ENCODE measurements at places on chromosomes 1 and 21.

DNA sequence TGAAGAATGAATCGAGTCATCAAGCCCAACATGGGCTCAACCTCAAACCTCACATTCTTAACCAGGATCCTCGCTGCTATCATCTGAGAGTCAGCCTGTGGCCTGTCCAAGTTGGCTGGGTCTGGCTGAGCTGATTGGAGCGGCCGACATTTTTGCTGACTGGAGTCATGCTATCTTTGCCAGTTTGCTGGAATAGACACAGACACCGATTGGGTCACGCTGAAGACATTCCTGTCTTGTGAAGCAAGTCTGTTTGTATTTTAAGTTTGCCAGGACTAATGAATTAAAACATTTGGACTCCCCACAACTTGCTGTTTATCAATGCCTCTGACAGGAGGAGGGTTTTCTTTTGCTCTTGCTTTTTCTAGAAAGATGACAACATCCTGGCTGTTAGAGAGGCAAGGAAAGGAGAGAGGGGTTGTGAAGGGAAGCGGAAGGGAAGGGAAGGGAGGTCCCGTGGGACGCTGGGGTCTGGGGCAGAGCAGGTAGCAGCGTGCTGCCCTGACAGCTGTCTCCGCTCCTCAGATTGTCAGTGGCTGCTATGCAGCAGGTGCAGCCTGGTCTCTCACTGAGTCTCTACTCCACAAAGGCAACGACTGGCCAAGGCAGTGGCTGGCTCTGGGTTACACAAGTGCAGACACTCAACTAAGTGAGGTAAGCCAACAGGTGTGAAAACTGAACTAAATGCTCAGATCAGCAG lies at the start of gene MAP3K7CL:
Gene MAP3K7CL (plus strand): TSS at position 375 of the 700 bp plus-strand sequence. CDS start 2,701 bp downstream, outside the sequence.
- H3K27ac ChIP-seq = peak within 1 kb of the TSS; percentile 66
- no peaks in the 10 kb centered on the region for H3K36me3 ChIP-seq
- H3K4me3 ChIP-seq = peak within 1 kb of the TSS; percentile 43
- DNase-seq = peak; percentile 67

- H3K27me3 ChIP-seq = no peaks in the 10 kb centered on the region
- no peak overlapping the region for H3K27ac ChIP-seq
- no peak overlapping the region for H3K4me3 ChIP-seq
- H3K4me1 ChIP-seq = peaks cover 8% of the 10 kb centered on the region
- no peaks in the 10 kb centered on the region for H3K36me3 ChIP-seq
These were observed 124.2 kb downstream of the MRPS6 start for GRCh38 chr21:34197561-34197960.

DNA sequence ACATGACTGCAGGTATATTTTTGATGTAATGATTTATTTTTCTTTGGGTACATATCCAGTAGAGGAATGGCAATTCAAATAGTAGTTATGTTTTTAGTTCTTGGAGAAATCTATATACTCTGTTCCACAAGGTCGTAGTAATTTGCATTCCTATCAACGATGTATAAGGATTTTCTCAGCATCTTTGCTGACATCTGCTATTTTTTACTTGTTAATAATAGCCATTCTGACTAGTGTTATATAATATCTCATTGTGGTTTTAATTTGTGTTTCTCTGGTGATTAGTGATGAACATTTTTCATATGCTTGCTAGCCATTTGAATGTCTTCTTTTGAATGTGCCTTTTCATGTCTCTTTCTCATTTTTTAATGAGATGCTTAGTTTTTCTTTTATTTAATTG lies 292.1 kb upstream of the RGS18 start:
- H3K4me3 ChIP-seq = no peak overlapping the region
- no peaks in the 10 kb centered on the region for H3K27me3 ChIP-seq
- no peak for DNase-seq

- DNase-seq = peak; percentile 55
- H3K27me3 ChIP-seq = no peaks in the 10 kb centered on the region
- peaks cover 13% of the 10 kb centered on the region for H3K4me1 ChIP-seq
- peaks cover 8% of the 10 kb centered on the region for H3K36me3 ChIP-seq
- peak within 1 kb of the TSS; percentile 80 for H3K4me3 ChIP-seq
These were observed at the start of gene NAXE for GRCh38 chr1:156591432-156592157. Gene NAXE, plus strand, starts transcription at chr1:156591776. Its CDS starts 29 bp downstream, at chr1:156591805.

- no peak overlapping the region for H3K4me3 ChIP-seq
- H3K27ac ChIP-seq = no peak overlapping the region
- peak; percentile 25 for DNase-seq
- H3K27me3 ChIP-seq = no peaks in the 10 kb centered on the region
- no peaks in the 10 kb centered on the region for H3K36me3 ChIP-seq
These were observed 9.8 kb upstream of the CSF3R start for GRCh38 chr1:36492491-36492890.

- DNase-seq = no peak
- H3K4me3 ChIP-seq = no peak overlapping the region
- no peaks in the 10 kb centered on the region for H3K27me3 ChIP-seq
These were observed 3.3 kb downstream of the SRM start for GRCh38 chr1:11056504-11056903.

DNA sequence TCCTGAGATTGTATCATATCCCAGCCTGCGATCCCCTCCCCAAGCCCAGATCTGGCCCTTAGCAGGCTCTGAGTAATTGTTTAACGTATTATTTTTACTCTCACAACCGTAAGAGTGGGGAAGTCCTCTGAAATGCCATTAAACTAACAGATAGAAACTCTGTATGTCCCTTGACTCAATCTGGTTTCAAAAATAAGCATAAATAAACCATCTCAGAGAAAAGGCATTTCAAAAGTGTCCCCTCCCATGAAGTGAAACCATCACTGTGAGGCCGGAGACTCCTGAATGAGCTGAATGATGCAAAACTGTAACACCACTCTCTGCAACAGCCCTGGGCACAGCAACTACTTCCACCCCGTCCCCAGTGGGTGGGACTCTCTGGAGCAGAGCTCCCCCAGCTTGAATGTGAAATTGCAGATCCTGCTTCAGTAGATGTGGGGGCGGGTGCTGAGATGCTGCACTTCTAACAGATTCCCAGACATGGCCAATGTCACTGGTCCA lies 104.1 kb downstream of the SYF2 start:
- no peak overlapping the region for H3K4me3 ChIP-seq
- no peaks in the 10 kb centered on the region for H3K27me3 ChIP-seq
- H3K36me3 ChIP-seq = no peaks in the 10 kb centered on the region
- DNase-seq = peak; percentile 55
- no peaks in the 10 kb centered on the region for H3K4me1 ChIP-seq

DNA sequence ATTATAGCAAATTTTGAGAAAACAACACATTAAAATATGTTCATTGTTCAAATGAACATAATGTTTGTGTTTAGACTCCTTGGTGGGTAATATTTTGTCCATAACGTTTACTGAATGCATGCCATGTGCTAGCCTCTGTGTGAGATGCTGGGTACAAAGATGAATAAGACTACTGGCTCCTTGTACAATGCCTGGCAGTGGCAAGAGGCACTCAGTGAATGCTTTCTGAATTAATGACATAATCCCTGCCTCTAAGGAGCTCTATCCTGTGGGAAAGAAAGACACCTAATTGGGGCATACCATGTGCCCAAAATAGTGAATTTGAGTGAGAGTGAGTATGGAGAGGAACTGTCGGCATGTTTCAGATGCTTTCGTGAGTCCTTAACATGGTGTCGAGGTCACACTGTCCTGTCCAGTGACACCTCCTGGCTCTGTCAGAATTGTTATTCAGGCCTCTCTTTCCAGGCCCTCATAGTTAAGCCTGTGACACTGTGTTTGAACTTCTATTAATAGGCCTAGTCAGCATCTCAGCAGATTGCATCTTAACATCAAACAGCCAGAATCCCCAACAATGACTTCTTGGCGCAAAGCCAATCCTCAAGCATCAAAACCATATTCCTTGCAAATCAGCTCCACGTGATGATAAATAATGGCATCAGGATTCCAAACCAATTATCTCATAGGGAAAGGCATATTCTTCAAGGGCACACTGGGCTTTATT lies 32.8 kb upstream of the S1PR1 start:
- no peaks in the 10 kb centered on the region for H3K27me3 ChIP-seq
- H3K4me1 ChIP-seq = no peaks in the 10 kb centered on the region
- no peak overlapping the region for H3K27ac ChIP-seq

DNA sequence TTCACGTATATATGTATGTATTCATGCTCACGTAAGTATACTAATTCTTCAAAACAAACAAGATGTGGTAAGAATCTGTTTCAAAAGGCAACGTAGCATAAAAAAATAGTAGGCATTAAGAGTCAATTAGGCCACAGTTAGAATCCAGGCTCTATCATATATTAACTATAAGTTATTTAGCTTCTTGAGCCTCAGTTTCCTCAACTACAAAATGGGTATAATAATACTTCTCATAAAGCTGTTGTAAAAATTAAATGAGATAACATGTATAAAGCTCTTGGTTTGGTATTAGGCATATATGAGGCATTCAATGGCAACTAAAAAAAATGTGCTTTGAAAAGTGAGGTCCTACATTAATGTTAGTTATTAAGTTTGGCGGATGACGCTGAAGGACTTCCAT lies 9.2 kb downstream of the B3GALNT2 start:
- no peak overlapping the region for H3K4me3 ChIP-seq
- H3K4me1 ChIP-seq = peaks cover 6% of the 10 kb centered on the region
- H3K27me3 ChIP-seq = no peaks in the 10 kb centered on the region
- no peak overlapping the region for H3K27ac ChIP-seq
- no peak for DNase-seq
- peaks cover 23% of the 10 kb centered on the region for H3K36me3 ChIP-seq

DNA sequence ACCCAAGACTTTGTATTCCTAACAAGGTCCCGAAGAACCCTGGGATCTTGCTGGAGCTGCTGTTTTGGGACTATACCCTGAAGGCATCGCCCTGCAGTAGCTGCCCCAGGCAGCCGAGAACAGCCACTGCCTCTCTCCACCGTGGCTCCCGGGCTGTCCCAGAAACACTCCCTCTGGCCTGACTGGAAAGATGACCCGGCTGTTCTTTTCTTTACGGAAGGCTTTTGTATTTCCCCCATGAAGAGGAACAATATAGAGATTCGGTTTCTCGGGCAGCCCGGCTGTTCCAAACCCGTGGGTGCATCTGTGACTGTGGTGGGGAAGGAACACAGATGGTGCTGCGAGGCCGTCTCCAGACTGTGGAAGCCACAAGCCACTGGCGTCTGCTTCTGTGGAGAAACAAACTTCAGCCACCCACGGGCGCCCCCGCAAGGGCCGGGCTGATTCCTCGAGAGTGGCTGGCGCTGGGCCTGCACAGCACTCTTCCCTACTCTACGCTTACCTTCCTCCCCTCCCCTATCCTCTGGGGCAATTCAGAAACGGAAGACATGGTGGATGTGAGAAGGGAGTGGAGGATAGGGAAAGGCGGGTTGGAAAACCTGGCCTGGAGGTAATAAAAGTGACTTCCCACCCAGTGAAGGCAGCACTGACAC lies 33.7 kb upstream of the VASH2 start:
- H3K4me3 ChIP-seq = no peak overlapping the region
- H3K27ac ChIP-seq = no peak overlapping the region
- no peaks in the 10 kb centered on the region for H3K4me1 ChIP-seq
- no peaks in the 10 kb centered on the region for H3K36me3 ChIP-seq
- DNase-seq = no peak

DNA sequence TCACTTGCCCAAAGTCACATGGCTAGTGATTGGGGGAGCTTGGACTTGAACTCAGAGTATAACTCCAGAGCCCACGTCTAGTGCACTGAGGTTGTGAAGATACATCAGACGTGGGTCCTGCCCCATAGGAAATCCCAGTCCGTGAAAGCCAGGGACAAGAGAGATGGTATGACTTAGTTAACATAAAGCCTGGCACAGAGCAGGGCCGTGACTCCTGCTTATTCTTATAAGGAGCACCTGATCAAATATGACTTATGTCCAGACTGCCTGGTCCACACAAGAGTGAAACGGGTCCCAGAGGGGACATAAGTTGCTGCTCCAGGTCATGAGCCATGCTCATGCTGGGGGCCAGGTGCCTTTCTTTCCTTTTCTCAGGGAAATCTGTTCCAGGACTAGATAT lies 166.3 kb upstream of the USP24 start:
- no peak for DNase-seq
- H3K27me3 ChIP-seq = no peaks in the 10 kb centered on the region
- H3K4me3 ChIP-seq = no peak overlapping the region
- no peak overlapping the region for H3K27ac ChIP-seq
- peaks cover 4% of the 10 kb centered on the region for H3K4me1 ChIP-seq

GRCh38 chr1:94599095-94599813 lies 57.7 kb upstream of the F3 start:
- H3K36me3 ChIP-seq = no peaks in the 10 kb centered on the region
- peak; percentile 36 for DNase-seq
- no peak overlapping the region for H3K4me3 ChIP-seq
- H3K27me3 ChIP-seq = no peaks in the 10 kb centered on the region
- H3K4me1 ChIP-seq = peaks cover 4% of the 10 kb centered on the region
- H3K27ac ChIP-seq = no peak overlapping the region

DNA sequence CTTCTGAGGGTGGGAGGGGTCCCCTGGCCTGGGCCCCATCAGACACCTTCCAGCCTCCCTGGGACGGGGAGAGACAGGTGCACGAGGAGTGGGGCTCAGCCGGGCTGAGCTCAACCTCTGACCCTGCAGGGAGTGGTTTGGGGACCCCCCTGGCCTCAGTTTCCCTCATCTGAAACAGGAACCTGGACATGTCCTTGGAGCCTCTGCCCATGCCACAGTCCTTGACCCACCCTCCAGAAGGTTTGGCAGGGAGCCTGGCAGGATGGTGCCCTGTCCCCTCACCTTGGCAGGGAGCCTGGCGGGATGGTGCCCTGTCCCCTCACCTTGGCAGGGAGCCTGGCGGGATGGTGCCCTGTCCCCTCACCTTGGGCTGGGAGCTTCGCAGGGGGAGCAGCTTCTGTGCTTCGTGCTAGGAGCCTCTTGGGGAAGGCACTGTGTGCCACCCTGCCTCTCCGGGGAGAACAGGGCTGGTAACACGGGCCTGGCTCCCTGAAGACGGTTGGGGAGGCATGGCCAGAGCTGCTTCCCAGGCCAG lies 58.3 kb downstream of the SLX9 start:
- H3K27me3 ChIP-seq = no peaks in the 10 kb centered on the region
- DNase-seq = no peak
- H3K4me1 ChIP-seq = peaks cover 93% of the 10 kb centered on the region
- H3K36me3 ChIP-seq = no peaks in the 10 kb centered on the region
- peak overlapping the region; percentile 78 for H3K27ac ChIP-seq
- no peak overlapping the region for H3K4me3 ChIP-seq

DNA sequence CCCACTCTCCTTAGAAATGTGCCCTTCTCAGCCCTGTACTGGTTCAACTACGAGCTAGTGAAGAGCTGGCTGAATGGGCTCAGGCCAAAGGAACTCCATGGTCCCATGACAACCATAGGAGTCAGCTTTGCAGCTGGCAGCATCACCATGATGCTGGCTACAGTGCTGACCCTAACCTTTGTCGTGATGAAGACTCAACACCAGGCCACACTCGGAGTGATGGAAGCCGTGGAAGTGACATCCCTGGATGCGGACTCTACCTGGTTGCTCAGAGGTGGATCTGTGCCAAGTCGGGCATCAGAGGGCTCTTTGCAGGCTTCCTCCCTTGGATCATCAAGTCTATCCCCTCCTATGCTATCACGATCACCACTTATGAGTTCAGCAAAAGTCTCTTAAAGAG lies 11.6 kb downstream of the KDM5B start:
- no peak overlapping the region for H3K4me3 ChIP-seq
- no peak for DNase-seq
- no peaks in the 10 kb centered on the region for H3K4me1 ChIP-seq
- no peaks in the 10 kb centered on the region for H3K36me3 ChIP-seq
- no peak overlapping the region for H3K27ac ChIP-seq

- no peak overlapping the region for H3K4me3 ChIP-seq
- peak; percentile 53 for DNase-seq
- no peaks in the 10 kb centered on the region for H3K36me3 ChIP-seq
- no peaks in the 10 kb centered on the region for H3K4me1 ChIP-seq
These were observed 49.1 kb downstream of the ELK4 start for GRCh38 chr1:205582471-205583291.

GRCh38 chr1:9311029-9311428 lies 18.3 kb downstream of the SPSB1 start:
- H3K36me3 ChIP-seq = no peaks in the 10 kb centered on the region
- no peak for DNase-seq
- peaks cover 93% of the 10 kb centered on the region for H3K4me1 ChIP-seq
- no peak overlapping the region for H3K4me3 ChIP-seq
- peak overlapping the region; percentile 54 for H3K27ac ChIP-seq
